ENCODE measurements at places on chromosomes 1 and 21.
A peak's percentile ranks its signal among the peaks of the same experiment; 100 is the strongest.

DNA sequence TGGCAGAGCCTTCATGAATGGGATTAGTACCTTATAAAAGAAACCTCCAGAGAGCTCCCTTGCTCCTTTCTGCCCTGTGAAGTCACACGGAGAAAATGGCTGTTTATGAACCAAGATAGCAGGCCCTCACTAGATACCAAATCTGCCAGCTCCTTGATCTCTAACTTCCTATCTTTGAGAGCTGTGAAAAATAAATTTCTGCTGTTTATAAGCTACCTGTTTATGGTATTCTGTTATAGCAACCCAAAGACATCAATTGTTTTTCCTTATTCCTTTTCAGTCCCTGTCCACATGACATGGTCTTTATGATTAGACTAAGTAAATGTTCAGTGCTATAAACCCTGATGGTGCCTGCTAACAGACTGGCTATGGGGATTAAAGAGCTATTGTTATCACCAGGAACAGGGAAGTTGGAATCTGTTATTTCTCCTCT, 9.7 kb upstream of the STIL start:
- no peak for DNase-seq

- no peak for DNase-seq
These were observed 321.0 kb upstream of the LRRC7 start for GRCh38 chr1:69246710-69247109.

DNA sequence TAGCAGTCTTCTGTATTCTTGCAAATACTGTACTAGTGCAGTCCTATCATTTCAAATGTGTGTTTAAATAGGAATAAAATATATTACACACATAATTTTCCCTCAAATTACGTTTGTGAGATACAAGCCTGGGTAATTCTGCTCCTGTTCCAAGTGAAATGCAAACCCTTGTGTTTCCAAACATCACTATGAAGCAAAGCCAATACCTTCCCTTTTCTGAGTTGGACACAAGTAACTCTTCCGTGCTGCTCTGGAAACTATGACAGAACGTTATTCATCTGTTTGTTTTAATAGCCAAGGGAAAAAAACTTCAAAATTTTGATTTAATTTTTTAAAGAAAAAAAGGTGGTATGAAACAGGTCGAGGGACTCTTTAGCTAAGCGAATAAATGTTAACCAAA, 73.7 kb upstream of the UBE2U start:
- no peak for DNase-seq

GRCh38 chr21:42097860-42098454, 26.8 kb downstream of the UMODL1 start:
- DNase-seq: peak; percentile 50

- DNase-seq: no peak
These were observed 261.5 kb downstream of the GPATCH2 start for GRCh38 chr1:217369271-217369981.

GRCh38 chr1:247322849-247323586, 8.6 kb downstream of the ZNF496 start:
- DNase-seq: no peak

- no peak for DNase-seq
These were observed 360.2 kb downstream of the DISC1 start for GRCh38 chr1:231986631-231987336.

Data from LNCaP clone FGC (cell line).